HAP-1 (cell line): ENCODE measurements at places on chromosomes 2 and 18.
A peak's percentile ranks its signal among the peaks of the same experiment; 100 is the strongest.

DNA sequence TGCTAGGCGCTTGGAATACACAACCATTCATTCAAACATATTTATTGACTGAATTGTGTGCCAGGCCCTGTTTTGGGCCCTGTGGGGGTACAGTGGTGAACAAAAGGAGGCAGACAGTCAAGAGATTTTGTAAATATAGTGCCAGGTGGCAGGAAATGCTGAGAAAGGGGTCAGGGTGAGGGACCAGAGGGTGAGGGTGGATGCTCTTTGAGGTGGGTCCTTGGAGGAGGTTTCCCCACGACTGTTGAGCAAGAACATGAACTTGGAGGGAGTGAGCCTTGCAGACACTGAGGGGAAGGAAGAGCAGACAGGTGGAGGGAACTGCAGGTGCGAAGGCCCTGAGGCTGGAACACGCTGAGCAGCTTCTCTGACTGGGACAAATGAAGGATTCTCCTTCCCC, 40.7 kb downstream of the ODC1 start:
- DNase-seq, result no peak

DNA sequence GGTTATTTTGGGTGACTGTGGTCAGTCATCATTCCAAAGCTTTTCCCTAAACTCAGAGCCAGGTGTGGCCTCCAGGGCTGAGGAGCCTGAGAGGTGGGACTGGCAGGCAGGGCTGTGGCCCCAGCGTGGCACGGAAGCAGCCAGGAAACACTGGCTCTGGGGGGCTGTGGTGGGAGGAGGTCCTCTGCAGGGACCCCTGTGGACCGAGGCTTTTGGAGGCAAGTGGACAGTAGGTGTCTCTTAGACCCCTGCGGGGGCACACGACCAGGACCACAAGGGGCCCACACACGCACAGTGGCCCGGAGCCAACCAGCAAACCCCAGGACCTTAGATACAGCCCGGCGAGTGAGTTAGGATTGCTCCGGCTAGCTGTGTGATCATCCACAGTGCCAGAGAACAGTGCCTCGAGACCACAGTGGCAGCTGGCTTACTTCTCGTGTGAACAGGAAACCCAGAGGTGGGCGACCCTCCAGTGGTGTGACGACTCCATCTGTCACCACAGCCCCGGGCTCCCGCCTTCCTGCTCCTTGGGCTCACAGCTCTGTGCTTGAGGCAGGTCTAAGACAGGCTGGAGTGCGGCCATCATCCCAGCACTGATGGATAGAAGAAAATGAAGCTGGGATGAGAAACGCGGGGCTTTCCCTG, 1.6 kb upstream of the RTP5 start:
- DNase-seq, result no peak

GRCh38 chr2:222545823-222546795, 109.8 kb downstream of the FARSB start:
- DNase-seq, result no peak

DNA sequence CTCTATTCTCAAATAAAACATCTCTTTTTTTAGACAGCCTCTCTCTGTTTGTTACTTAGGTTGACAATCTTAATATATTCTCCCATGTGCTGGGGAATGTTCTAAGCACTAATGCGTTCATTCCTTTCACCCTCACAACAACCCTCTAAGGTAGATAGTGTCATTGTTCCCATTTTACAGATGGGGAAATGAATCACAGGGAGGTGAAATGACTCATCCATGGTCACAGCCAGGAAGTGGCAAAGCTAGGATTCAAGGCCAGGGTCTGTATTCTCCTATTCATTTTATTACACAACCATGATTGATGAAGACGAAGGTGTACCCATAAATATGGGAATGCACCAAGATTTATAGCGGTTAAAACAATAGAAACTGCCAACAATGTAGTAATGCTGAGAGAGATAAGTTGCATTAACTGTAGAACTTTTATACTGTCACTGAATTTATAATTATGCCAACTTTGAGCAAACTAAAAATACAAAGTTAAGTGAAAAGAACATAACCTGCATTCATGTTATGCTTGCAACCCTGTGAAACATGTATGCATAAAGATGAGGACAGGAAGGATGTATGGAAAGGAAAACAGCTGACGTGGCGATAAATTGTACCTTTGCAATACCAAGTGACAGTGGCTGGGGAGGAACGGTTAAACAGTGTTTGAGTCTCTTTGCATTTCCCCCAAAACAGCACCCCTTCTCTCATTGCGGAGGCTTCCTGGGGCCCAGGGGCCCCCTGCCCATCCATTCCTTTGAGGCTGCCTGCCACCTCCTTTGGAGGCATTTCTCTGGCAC, 257.7 kb upstream of the AGAP1 start:
- no peak for DNase-seq

DNA sequence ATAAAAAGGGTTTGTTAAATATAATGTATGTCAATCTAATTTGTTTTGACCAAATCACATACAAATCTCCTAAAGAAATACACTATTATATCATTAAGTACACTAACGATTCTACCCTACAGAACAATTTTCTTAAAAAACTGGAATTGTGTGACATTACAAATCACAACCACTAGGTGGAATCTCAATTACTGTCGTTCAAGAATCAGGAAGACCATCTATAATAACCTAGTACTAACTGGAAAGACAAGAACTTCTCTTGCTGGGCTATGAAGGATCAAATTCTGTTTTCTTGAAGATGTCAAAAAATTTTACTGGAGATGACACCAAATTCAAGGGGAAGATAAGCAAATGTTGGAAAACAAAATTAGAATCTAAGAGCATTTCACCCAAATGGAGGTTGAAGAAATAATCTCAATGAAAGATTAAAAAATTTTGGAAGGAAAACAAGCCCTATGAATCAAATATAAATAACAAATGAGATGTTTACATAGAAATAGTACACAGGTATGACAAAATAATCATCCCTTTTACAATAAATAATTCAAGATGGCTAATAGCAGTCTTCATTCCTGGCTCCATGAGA, 110.9 kb downstream of the STK39 start:
- no peak for DNase-seq

- no peak for DNase-seq
Measured at GRCh38 chr2:222656526-222657446, 894 bp upstream of the FARSB start.

GRCh38 chr2:184339966-184340365, 258.4 kb upstream of the ZNF804A start:
- no peak for DNase-seq

GRCh38 chr2:176388861-176389260, 119.6 kb downstream of the MTX2 start:
- no peak for DNase-seq

- no peak for DNase-seq
Measured at GRCh38 chr18:3427944-3428343, 22.0 kb upstream of the TGIF1 start.

DNA sequence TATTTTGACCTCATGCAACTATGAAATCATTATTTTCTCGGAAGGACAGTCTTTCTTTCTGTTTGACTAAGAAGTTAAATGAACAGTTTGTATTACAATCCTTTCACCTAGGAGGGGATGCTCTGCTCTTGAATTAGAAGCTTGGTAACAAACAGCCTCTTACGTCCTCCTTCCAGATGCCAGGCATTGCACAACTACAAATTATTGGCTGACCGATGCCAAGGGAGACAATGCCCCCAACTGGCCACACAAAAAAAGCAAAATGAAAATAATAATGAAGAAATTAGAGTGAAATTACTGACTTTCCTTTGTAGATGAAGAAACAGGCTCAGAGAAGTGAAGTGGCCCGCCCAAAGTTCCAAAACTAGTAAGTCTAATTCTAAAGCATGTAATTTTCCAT, 177.9 kb downstream of the CYRIA start:
- no peak for DNase-seq

DNA sequence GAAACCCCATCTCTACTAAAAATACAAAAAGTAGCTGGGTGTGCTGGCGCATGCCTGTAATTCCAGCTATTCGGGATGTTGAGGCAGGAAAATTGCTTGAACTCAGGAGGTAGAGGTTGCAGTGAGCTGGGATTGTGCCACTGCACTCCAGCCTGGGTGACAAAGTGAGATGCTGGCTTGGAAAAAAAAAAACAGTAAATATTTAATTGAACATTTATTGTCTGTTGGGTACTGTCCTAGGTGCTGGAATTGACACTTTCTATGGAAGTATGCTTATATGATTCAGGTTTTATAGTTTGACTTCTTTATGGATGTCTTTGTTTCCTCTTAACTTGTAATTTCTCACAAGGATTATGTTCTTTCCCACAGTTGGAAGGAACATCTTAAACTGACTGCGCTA, 633.1 kb upstream of the SETBP1 start:
- DNase-seq, result no peak

GRCh38 chr2:200909958-200910357, 20.8 kb downstream of the NIF3L1 start:
- DNase-seq, result no peak

- no peak for DNase-seq
Measured at GRCh38 chr18:13173578-13174145, 44.9 kb upstream of the LDLRAD4 start.

DNA sequence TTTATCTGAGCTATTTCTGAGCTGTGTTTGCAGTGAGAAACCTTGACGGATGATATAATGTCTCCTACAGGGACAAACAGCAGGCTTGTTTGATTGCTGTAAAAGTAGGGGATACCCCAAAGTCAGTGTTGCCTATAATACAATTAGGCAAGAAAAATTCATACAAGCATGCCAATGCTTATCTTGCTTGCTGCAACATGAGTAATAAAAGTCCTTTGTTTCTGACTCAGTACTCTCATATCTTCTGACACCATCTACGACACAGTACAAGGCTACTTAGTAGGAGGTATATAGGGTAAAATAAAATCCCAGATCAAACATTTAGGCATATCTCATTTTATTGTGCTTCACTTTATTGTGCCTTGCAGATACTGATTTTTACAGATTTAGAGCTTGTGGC, 33.0 kb downstream of the ERBB4 start:
- no peak for DNase-seq

DNA sequence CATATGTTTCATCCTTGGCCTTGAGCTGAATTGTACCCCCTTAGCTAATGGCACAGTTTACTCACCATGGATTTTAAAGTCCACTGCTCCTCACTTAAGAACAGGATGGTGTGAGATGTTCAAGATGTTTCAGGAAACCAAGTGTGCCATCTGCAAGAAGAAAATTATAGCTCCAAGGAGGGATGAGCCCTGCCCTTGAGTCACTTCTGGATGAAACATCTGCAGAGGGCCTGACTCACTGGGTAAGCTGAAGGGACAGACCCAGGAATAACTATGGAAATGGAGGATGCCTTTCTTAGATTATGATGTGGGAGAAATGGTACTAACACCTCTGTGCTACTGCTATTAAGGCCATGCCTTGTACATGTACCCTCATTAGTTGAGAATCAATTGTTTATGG, 6.4 kb downstream of the MARS2 start:
- no peak for DNase-seq

GRCh38 chr2:9592699-9593098, 37.1 kb upstream of the ADAM17 start:
- DNase-seq, result no peak

GRCh38 chr2:105924271-105924670, 179.6 kb downstream of the NCK2 start:
- no peak for DNase-seq

DNA sequence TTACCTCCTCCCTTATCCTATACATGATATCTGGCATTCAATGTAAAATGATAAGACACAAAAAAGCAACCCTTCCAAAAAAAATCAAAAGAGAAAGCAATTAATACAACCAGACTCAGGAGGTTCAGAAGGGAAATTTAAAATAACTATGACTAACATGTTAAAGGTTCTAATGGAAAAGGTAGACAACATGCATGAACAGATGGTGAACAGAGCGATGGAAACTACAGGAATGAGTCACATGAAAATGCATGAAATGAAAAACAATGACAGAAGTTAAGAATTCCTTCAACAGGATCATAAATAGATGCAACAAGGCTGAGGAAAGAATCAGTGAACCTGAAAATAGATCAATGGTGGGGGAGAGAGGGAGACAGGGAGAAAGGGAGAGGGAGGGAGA, 26.1 kb upstream of the ERCC3 start:
- no peak for DNase-seq

DNA sequence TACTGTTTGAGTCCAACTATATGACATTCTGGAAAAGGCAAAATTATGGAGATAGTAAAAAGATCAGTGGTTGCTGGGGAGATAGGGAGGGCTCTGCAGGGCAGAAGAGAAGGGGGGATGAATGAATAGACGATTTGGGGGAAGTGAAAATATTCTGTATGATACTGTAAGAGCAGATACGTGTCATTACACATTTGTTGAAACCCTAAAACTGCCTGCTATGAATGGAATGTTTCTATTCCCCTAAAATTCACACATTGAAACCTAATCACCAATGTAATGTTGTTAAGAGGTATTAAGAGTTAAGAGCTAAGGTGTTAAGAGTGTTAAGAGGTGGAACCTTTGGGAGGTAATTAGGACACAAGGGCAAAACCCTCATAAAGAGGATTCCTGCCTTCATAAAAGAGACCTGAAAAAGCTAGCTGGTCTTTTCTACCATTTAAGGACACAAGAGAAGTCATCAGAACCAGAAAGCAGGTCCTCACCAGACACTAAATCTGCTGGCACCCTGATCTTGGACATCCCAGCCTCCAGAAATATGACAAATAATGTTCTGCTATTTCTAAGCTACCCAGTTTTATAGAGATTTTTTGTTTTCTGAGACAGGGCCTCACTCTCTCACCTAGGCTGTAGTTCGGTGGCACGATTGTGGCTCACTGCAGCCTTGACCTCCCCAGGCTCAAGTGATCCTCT, 76.2 kb downstream of the ATAD2B start:
- DNase-seq, result no peak

GRCh38 chr18:24704946-24705630, 244.7 kb downstream of the HRH4 start:
- DNase-seq, result no peak

- DNase-seq, result no peak
Measured at GRCh38 chr18:47187721-47188120, 11.6 kb upstream of the IER3IP1 start.

DNA sequence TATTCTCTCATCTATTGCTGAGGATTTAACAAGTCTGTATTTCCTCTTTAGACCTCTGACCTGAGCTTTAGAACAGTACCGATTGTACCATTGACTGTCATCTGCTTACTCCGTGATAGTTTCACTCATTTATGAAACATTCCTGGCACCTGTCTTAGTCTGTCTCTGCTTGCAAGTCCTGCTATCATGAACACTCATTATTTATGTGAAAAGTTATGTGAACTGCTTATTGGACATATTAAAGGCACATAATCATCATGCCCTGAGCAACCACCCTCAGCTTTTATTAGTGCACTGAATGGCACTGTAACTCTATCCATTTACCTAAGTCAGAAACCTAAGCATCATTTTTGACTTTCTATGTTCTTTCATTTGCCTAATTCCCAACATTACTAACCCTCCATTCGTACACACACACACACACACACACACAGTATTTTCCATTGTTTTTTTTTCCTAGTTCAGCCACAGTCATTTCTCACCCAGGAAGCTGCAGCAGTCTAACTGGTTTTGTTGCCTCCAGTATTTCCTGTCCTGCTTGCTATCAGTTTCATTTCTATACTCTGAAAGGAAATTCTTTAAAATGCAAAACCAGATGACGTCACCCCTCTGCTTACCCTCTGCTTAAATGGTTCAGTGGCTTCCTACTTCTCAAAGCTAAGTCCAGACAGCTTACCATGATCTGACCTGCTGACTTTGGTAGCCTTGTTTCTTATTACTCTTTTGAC, 146.1 kb downstream of the HAUS1 start:
- DNase-seq, result peak; percentile 59
